ENCODE measurements at places on chromosomes 11 and 22.

DNA sequence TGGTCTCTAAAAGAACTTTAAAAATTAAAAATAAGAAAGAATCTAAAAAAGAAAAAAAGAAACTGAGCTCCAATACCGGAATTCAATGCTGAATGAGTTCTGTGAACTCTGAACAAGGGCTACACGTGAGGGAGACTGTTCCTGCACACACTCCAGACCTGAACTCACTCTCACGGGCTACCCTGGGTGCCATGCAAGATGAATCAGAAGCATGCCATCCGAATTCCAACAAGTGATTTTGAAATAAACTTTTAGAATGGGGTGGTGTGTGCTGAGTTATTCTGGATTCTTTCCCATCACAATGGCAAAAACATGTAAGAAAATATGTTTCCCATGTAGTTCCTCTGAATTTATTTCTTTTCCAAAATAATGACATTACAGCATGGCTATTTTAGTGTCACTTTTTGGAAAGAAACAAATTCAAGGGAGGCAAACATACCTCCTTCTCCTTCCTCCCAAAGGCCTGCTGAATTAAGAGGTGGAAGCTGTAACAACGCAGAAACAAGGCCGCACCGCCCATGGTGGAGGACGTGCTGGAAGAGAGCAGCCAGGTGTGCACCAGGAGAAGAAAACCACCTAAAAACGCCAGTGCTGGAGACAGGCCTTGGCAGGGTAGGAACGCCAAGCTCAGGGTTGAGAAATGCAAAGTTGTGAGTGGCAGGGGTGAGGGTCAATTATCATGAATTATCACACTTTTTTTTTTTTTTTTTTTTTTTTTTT lies 63.2 kb upstream of the ARFGAP3 start:
- no peak for DNase-seq

DNA sequence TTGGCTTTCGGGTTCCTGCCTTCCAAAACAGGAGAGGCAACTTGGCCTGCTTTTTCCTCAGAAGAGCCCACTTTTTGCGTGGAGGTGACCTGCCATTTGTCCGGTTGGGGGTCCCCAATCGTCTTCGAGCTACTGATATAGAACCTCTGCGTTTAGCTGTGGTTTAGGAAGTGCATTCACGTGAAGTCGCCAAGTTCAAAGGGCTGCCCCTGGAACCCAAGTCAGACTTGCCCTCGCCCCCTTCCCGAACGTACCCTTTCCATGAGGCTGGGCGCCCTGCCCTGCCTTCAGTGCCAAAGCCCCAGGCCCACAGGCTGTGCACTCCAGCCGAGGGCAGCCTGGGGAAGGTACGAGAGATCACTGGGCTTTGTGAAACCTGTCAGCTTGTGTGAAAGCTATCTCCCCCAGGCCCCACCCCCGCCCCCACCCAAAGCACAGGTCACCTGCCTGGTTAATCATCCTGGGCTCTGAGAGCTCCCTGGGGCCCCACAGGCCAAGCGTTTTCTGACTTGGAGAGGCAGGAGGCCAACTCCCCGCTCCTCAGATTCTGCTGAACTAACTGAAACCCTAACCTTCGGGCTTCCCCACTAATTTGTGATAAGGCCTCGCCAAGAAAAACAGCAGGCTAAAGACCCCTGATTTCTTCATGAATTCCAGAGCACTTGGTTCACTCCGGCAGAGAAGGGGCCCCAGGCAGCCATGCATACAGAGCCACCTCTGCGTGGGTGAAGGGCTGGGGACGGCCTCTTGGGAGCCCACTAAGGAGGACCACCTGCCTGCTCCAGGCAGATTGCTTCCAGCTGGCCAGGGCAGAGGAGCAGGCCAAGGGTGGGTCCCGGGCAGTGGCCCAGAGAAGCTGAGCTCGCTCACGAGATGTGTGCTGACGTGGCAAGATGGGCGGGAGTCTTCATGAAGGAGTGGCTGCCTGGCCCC lies 25.8 kb upstream of the KCNQ1OT1 start:
- peak; percentile 26 for DNase-seq

DNA sequence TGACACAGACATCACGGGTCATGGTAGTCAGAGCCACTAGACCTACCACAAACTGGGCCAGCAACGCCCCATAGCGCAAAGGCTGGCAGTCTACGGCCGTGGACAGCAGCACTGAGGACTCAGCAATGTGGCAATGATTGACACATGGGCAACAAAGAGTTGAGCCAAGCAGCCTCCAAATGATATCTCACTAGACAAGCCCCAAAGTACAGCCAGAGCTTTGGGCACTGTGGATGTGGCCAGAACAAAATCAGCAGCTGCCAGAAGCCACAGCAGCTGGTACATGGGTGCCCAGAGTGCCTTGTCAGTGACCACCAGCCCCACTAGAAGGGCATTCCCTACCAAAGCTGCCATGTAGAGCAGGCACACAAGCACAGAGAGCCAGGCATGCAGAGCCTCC lies 11.2 kb upstream of the UBQLNL start:
- no peak for DNase-seq

DNA sequence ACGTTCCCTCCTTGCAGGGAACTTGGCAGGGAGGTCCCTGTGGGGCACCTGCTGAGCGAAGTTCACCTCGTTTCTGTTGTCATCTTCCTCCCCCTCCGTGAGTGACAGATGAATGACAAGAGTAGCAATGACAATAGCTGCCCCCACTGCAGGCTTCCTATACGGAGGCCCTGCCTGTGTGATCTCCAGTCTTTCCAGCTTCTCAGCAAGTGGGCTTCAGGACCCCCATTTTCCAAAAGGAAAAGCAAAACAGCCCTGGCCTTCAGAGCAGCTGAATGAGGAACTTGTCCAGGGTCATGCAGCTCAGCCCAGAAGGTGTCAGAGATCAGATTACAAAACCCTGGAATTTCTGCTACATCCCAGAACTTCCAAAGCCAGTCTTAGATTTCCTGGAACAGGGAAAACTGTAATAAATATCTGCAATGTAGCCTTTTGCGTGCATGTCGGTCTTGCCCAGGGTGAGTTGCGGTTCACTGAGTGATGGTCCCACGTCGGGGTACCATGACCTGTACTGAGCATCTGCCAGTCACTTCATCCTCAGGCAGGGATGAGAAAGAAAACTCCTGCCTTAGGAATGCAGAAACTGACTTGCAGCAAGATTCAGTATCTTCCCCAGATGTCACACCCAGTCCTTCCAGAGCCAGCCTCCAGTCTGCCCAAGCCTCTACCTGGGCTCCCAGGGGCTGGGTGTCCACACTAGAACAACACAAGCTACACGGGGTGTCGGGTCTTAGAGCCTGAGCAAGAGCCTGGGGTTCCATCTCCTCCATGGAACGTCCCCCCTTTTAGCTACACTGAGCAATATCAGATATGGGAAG lies 1457.0 kb downstream of the BRD1 start:
- DNase-seq, result peak; percentile 33

GRCh38 chr11:128239306-128239705 lies 348.1 kb downstream of the ETS1 start:
- no peak for DNase-seq

- DNase-seq, result no peak
These were observed 99.6 kb upstream of the SPON1 start for GRCh38 chr11:13862845-13863392.

GRCh38 chr11:38809521-38809920 lies 2211.5 kb upstream of the RAG2 start:
- no peak for DNase-seq

DNA sequence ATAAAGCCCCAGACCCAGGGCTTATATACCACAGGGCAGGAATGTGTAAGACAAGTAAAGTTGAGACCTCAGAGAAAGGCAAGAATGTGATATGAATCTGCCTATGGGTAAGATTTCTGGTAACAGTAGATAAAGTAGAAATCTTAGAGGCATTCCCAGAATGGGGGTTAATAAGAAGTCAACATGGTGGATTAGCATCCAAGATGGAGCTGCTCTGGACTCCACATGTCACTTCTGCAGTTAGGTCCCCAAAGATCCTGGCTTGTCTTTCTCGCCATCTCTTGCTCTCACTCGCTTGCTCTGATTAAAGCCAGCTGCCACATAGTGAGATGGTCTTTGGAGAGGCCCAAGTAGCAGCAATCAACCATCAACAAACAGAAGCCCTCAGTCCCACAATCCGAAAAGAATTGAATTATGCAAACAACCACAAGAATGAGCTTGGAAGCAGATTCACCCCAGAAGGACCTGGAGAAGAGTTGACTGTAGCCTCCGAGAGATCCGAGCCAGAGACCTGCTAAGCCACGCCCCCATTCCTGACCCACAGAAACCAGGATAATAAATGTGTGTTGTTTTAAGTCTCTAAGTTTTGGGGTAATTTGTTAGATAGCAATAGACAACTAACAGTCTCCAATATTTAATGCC lies 5.4 kb upstream of the C11orf86 start:
- DNase-seq, result no peak

DNA sequence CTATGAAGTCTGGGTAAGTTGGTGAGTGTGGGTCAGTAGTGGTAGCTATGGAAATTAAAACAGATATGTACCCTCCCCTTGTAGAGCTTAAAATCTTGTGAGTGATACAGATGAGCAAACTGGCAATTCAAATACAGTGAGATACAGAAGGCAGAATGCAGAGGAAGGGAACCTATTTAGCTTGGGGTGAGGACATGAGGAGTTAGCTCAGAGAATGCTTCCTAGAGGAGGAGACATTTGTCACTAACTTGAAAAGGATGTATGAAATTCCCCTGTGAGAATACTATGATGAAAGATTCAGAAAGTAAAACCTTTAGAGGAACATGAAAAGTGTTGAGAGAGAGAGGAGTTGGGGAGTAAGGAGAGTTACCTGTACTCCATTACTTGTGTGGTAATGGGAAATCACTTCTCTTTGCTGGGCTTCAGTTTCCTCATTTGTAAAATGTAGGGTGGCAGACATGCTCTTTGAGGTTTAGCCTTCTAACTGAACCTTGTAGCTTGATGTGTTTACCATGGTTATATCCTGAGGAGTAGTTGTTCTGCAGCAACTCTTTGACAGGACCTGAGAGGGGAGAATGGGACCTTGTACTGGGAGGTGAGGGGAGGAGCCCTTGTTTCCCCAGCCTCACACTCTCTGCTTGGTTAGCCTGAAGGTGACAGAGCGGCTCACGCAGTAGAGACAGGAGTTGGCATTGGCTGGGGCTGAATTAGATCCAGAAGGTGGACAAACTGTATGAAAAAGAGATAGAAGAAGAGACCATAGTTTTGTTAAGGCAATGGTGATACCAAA lies 17.9 kb downstream of the SWAP70 start:
- DNase-seq, result no peak

- DNase-seq, result peak; percentile 66
These were observed 225.6 kb downstream of the BLID start for GRCh38 chr11:121890377-121890776.

DNA sequence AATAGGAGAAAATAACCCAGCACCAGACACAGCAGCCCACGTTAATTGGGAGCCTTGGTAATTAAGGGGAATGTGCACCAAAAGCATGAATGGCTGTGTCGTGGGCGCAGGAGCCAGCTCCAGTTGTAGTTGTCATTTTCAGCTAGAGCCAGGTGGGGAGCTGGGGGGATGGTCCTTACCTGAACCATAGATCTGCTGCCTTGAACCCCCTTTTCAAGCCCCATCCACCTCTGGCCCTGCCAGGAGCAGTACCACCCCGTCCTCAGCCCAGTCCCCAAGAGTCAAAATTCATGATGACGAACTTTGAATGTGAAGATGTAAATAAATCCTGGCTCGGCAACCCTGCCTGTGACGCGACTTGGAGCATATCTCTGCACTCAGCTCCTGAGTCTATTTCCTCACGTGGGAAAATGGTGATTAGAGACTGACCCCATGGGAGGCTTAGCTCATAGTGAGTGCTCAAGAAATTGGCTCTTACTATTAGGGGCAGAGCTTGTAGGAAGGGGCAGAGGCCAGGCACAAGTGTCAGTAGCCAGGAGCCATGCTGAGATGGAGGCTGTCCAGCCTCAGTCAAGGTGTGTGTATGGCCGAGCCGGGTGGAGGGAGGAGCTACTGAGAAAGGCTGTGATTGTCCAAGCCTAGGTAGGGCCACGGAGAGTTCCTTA lies 794 bp upstream of the FXYD6 start:
- DNase-seq, result no peak

DNA sequence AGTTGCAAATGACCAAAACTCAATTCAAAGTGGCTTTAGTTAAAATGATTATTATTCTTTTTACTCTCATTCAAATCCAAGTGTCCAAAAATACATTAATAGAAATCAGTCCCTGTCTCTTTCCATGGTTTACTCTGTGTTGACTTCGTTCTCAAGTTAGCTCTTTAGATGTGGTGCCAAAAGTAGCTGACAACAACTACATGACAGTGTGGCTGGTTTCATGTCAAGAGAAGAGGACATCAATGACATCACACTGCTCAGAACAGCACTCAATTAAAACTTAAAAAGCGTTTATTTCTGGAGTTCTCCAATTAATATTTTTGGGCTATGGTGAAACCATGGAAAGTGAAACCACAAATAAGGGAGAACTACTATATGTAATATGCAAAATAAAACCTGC lies 1746.9 kb downstream of the LRRC4C start:
- DNase-seq, result no peak

DNA sequence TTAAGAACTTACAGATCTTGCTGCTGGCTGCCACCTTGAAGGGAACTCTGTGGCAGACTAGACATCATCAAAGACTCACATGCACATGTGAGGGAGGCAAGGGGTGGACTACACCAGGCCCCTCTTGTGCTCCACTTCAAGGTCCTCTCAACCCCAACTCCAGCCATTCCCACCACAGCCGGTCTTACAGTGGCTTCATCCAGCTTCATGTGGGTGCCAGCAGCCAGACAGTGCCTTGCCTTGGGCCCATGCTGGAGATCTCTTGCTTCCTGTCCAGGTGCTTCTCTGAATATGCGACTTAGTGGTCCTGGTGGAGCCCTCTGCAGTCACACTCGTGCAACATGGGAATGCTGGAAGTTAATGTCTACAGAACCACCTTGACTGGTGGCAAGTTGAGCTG lies 44.6 kb upstream of the WNT7B start:
- DNase-seq, result no peak

DNA sequence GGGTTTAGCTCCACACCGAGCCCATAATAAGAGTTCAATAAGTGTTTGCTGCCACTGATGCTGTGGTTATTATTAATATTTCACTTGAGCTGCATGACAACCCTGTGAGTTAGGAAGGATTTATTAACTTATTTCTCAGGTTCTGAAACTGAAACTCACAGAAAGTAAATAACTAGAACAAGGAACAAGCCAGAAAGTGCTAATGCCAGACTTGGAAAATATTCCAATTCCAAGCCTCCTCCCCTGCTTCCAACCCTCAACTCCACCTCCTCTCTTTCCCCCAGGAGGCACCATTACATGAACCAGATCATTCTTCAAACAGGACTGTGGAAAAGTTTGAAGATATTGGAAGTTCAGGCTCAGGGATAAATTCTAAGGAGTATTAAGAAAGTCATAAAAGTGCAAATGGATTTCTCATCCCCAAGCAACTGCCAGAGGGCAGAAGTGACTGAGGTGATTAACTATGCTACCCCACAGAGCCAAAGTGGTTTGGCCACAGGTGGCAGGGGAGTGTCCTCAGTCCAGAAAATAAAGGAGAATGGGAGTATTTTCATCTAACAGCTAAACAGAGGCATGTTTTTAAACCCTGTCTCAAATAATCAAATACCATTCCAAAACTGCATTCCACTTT lies 3.2 kb upstream of the FJX1 start:
- DNase-seq, result no peak
